ENCODE measurements at places on chromosomes 7 and 10.

GRCh38 chr7:157431951-157432540 is 95.2 kb downstream of the DNAJB6 start:
- no peak for DNase-seq

GRCh38 chr7:85150624-85151023 is 36.2 kb downstream of the SEMA3D start:
- DNase-seq = no peak

DNA sequence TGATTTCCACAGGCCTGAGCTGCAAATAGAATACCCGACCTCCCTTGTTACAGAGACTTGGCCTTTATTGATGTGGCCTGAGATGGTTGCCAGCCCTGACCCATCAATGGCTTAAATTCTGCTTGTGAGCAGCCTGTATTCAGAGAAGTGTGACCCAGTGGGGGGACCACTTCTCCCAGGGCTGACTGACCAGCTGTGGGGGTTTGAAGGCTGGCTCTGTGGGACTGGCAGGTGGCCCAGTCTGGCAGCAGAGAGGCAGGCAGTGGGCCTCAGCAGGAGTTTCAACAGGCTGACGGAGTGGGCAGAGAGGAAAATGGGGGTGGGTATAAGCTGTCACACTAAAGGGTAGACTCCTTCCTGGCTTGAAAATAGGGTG is 12.2 kb upstream of the PPIF start:
- DNase-seq = no peak

DNA sequence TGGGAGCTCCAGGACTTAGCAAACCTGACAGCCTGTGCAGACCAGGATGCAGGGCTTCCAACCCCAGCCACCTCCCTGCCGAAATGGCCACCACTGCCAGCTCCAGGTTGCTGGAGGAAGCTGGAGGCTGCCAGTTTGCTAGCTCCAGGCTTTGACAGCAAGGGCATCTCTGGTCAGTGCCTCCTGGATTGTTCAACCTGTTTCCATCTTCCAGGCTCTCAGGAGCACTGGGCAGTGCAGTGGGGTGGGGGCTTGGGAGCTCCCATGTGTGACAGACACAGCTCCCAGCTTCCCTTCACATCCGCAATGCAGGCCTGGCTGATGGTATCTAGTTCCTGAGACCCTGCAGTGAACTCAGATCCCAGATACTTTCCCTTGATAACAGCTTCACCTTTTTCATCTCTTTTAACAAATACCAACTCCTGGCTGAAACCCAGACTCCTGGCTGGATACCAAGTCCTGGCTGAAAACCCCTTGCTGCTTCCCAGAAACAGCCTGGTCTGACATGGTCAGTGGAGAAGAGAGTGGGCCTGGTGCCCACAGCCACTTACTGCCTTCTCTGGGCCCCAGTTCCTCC is 20.8 kb upstream of the RET start:
- DNase-seq = no peak

DNA sequence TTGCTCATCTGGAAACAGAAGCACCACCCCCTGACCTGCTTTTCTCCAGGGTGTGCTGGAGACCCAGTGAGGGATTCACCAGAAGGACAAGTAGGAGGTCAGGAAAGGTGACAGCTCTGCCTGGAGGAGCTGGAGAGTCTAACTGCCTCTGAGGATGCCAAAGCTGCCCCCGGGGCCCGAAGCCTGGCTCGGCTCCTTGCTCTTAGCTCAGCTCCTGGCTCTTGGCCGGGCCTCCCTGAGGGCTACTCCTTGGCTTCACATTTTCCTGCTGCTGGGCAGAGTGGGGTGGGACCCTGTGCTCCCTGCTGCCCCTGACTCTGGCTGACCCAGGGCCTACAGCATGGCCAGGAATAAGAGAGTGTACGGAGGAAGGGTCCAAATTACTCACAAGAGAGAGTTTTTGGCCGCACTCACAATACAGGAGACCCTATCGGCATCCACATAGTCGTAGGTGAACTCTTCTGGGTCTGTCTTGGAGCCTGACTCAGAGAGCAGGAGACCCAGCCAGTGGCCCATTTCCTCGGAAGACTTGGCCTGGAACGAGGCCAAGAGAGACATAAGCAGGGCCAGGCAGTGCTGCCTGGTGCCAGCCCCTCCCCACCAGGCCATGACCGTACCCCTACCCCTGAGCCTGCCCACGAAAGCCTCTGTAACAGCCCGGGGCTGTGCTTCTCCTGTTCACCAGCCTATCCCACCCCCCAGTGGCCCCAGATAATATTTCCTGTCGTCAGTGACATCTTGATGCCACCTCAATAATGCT is 63.1 kb downstream of the VWA2 start:
- no peak for DNase-seq

GRCh38 chr7:101085162-101085964 is at the start of gene TRIM56:
Gene TRIM56 (plus strand): TSS chr7:101085481. CDS start chr7:101087313, 1,832 bp downstream.
- DNase-seq = no peak

- DNase-seq = no peak
Measured at GRCh38 chr10:58994226-58995057, 182.0 kb upstream of the PHYHIPL start.

GRCh38 chr10:118523775-118524174 is 71.7 kb downstream of the PRLHR start:
- DNase-seq = no peak

GRCh38 chr7:96794063-96794462 is 84.4 kb upstream of the SEM1 start:
- no peak for DNase-seq

DNA sequence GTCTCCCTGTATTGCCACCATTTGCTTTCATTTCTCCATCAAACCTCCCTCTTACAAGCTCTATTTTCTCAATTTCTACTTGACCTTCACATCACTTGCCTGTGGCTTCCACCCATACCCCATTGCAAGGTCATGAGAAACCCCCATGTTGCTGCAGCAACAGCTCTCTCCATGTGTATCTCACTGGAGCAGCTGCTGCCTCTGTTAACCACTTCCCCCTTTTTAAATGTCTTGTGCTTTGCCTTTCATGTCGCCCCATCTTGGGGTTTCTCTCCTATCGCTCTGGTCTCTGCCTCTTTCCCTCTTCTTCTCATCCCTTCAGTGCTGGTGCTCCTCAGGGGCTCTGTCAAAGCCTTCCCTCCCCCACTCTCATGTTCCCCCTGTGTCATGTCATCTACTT is 148.8 kb downstream of the CHN2 start:
- DNase-seq = no peak

DNA sequence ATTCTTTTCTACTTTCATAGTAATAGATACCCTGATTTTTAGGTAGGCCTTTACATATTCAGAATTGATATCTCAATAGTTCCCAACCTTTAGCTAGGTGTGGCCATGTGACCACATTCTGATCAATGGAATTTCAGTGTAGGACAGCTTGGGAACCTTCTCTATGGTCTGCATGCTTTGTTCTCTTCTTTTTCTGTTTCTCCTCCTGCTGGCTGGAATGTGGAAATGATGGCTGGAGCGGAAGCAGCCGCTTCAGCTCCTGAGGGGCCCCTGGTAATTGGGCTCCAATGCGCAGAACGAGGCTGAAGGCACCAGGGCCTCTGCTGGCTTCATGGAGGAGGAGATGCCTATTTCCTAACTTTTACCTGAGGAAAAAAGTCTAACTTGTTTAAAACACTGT is 152.6 kb downstream of the ZMYND11 start:
- no peak for DNase-seq

GRCh38 chr10:52452600-52453493 is 138.8 kb downstream of the DKK1 start:
- DNase-seq = no peak

DNA sequence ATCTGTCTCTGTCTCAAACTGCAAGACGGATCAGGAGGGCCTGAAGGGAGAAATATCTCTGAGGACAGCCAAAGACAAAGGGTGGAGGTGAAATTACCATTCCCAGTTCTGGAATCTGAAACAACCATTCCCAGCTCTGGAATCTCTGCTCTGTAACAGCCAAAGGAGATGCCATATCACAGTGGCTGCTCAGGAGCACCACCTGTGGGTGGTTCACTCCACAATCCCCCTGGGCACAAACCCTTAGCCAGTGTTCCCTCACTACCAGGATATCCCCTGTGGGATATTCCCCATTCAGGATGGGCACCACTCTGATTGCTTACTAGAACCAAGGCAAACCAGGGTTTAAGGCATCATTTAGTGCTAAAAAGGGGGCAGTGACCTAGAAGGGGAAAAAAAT is 199.0 kb downstream of the HTR7 start:
- no peak for DNase-seq

DNA sequence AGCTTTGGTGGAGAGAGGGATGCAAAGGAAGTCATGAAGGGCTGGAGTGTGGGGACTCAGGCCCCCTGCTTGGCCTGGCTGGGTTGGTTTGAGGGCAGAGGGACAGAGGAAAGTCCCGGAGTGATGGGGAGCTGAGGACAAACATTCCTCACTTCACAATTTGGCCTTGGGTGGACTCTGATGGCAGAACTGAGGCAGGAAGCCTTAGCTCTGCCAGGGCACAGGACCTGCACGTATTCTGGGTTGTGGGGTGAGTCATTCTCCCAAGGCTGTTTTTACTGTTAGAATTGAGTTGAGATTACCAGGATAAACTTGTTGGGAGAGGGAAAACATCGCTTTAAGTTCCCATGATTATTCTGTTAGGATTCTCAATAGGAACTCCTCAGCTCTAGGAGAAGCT is 2.6 kb downstream of the GOLGA7B start:
- DNase-seq = no peak

DNA sequence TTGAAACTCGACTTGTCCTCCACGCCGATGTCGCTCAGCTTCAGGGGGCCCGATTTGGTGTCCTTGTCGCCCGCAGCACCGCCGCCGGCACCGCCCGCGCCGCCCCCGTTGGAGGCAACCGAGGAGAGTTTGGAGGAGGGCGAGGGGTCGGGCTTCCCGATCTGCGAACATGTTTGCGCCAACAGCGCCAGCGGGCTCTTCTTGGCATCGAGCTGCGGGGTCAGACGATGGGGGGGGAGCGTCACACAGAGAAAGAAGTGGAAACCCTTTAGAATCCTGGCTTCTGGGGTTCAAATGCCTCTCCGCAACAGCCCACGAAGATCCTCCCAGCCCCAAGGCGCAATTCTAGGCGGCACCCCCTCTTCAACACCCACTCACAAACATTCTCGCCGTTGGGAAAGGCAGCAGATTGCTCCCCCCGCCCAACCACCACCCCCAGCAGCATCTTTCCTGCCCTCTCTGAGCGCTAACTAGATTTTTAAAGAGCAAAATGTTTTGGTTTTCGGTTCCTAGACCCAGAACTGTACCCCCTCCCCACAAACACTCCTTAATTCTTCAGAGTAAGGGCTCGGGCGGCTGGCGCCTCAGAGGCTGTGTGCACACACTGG is 1.3 kb downstream of the ZNF503 start:
- DNase-seq = no peak

DNA sequence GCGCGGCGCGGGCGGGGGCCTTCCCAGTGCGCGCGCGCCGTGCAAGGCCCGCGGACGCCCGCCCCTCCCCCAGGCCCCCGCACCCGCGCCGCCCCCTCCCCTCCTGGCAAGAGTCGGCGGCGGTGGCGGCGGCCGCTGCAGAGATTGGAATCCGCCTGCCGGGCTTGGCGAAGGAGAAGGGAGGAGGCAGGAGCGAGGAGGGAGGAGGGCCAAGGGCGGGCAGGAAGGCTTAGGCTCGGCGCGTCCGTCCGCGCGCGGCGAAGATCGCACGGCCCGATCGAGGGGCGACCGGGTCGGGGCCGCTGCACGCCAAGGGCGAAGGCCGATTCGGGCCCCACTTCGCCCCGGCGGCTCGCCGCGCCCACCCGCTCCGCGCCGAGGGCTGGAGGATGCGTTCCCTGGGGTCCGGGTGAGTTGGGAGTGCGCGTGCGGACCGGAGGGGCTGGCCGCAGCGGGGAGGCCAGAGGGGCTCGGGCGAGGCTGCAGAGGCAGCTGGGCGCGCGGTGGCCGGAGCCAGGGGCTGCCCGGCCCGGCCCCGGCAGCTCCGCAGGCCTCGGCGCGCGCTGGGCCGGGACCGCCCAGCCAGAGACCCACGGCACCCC is at the start of gene BMPR1A:
TSS of gene BMPR1A (plus strand) at position 109 of the 602 bp plus-strand sequence. CDS start 119,400 bp downstream, outside the sequence.
- DNase-seq = no peak

- DNase-seq = no peak
Measured at GRCh38 chr7:19491821-19492452, 216.9 kb downstream of the POLR1F start.

DNA sequence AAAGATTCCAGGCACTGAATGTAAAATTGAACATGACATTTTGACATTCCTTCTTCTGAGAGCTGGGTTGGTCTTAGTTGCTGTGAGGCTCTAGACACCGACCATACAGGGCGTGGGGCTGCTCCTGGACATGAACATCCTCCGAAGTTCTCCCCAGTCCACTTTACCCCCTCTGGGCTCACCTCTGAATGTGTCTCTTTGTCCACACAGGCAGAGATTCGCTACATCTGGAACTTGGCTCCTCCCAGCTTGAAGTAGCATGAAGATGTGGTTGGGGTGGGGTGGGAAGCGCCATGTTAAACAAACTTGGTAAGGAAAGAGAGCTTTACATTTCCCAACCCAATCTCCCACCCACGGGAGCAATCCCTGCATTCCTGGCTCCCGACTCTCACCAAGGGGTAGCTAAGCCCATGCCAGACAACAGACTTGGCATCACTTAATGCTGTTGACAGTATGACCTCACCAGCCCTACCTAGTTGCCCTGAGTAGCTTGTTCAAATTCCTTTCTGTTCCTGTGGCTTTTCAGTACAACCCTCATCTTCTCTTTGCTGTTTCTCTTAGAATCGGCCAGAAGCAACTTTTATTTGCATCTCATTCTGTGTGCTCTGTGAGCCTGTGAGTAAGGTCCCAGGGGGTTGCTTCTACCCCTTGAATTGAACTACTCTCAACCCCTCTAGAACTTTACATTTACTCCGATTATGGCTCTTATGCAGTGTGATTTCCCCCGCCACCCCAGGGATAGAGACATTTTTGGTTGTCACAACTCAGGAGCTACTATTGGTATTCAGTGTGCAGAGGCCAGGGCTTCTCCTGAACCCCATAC is 211.4 kb downstream of the SEC23IP start:
- no peak for DNase-seq

DNA sequence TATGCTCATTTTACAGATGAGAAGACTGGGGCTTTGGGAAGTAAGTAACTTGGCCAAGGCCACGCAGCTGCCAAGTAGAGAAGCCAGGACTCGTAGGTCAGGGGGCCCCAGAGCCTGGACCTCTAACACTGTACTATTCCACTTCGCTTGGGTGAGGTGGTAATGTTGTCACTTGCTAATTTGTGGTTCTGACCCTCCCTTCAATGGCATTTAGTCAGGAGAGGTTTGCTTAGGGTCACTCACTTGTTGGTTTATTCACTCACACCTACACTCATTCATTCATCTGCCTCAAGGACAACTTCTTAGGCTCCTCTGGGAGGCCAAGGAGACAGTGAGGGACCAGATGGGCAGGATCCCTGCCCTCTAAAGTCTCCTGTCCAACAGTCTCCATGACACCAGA is 21.3 kb downstream of the BTBD16 start:
- DNase-seq = no peak

- peak; percentile 34 for DNase-seq
Measured at GRCh38 chr7:106731187-106731586, 70.2 kb upstream of the CCDC71L start.

GRCh38 chr10:37733822-37734221 is 123.6 kb downstream of the ZNF248 start:
- no peak for DNase-seq
